Bronchial epithelial cell (primary cell): ENCODE measurements at places on chromosomes 16 and 17.

DNA sequence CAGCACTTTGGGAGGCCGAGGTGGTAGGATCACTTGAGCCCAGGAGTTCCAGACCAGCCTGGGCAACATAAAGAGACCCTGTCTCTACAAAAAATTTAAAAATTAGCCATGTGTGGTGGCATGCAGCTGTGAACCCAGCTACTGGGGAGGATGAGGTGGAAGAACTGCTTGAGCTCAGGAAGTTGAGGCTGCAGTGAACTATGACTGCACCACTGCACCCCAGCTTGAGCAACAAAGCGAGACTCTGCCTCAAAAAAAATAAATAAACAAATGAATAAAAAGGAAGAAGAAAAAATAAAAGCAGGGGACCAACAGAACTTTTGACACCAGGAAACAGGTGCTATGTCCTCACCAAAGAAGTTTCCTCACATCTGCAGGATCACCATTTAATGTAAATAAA, 14.2 kb downstream of the TERF2 start:
- no peak for DNase-seq

GRCh38 chr16:46775214-46775613, 27.1 kb upstream of the MYLK3 start:
- peak; percentile 45 for DNase-seq

- DNase-seq, result no peak
Measured at GRCh38 chr16:26231647-26232046, 539.9 kb downstream of the HS3ST4 start.

GRCh38 chr17:74467221-74467951, 952 bp downstream of the CD300A start:
- no peak for DNase-seq

GRCh38 chr16:84585886-84586285, 32.0 kb downstream of the COTL1 start:
- peak; percentile 9 for DNase-seq
